ENCODE measurements at places on chromosomes 7 and 10.

- H3K36me3 ChIP-seq, result no peaks in the 10 kb centered on the region
- H3K27ac ChIP-seq, result no peak overlapping the region
- no peaks in the 10 kb centered on the region for H3K27me3 ChIP-seq
- DNase-seq, result no peak
Measured at GRCh38 chr10:113030453-113030852, 80.4 kb downstream of the TCF7L2 start.

DNA sequence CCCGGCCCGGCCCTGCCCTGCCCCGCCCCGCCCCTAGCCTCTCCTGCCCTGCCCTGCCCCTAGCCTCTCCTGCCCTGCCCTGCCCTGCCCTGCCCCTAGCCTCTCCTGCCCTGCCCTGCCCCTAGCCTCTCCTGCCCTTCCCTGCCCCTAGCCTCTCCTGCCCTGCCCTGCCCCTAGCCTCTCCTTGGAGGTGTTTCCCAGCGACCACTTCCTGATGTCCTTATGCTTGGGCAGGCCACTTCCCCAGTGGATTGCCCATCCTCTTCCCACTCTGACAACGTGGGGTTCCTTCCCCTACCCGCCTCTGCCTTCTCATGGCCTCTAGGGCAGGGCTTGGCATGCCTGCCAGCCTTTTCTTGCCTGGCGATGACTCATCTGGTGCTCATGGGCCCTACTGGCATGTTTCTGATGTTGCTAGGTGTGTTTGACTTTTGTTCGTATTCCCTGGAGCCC, 21.2 kb downstream of the PRXL2A start:
- peaks cover 91% of the 10 kb centered on the region for H3K36me3 ChIP-seq
- DNase-seq, result no peak
- no peak overlapping the region for H3K4me3 ChIP-seq
- no peaks in the 10 kb centered on the region for H3K27me3 ChIP-seq
- H3K4me1 ChIP-seq, result no peaks in the 10 kb centered on the region

DNA sequence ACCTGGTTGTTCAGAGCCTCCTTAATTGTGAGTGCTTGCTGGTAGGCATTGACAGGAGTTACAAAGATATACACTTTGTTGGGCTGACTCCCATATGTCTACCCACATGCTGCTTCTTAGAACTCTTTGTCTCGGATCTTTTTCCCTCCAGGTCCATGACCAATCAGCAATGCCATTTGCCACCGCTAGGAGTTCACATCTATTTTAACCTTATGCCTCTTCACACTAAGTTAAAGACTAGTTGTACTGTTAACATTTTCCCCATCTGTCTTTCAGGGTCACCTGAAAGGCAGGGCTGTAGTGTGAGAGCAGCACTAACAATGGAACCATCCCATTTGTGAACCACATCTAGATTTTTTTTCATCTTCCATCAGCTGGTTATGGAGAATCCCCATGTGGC, 226.7 kb upstream of the NPY start:
- no peaks in the 10 kb centered on the region for H3K36me3 ChIP-seq
- no peaks in the 10 kb centered on the region for H3K27me3 ChIP-seq
- DNase-seq, result no peak
- no peak overlapping the region for H3K4me3 ChIP-seq

DNA sequence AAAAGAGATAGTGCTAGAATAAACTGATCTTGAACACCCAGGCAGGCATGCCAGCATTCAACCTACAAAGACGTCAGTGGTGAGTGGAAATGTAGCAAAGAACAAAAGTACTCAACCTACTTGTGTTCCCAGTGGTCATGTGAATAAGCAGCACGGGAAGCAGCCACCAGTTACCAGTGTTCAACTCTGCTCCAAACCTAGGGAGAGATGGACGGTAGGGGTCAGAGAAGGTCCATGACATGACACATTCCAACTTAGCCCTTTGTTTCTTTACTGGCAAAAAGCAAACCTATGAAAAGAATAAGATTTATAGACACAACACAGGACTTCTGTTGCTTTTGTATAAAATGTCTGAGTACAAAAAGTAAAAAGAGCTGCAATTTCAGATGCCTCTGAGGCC, 511.4 kb downstream of the XPNPEP1 start:
- no peaks in the 10 kb centered on the region for H3K36me3 ChIP-seq
- DNase-seq, result no peak
- peak overlapping the region; percentile 39 for H3K27ac ChIP-seq
- no peak overlapping the region for H3K4me3 ChIP-seq

- H3K27ac ChIP-seq, result peak overlapping the region; percentile 71
- H3K36me3 ChIP-seq, result no peaks in the 10 kb centered on the region
- no peak for DNase-seq
- peaks cover 50% of the 10 kb centered on the region for H3K4me1 ChIP-seq
Measured at GRCh38 chr10:59333701-59334100, 28.6 kb downstream of the FAM13C start.

DNA sequence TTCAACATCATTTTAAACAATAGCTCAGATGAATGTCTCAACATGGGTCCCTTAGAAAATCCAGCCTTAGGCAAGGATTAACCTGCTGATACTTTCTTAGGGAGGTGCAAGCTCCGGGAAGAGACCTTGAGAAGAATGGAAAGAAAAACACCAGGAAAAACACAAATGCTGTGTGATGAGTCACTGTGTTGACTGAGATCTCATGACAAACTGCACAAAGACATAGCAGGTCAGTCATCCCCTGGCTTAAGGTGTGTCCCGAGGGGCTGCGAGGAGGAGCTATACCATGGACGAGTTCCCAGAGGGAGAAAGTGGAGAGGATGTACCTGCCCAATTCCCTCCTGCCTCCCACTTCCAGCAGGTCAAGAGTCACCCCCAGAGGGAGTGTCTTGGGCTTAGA, 98.0 kb downstream of the TEX36 start:
- DNase-seq, result no peak
- H3K36me3 ChIP-seq, result no peaks in the 10 kb centered on the region
- no peaks in the 10 kb centered on the region for H3K27me3 ChIP-seq
- H3K4me1 ChIP-seq, result no peaks in the 10 kb centered on the region
- H3K27ac ChIP-seq, result no peak overlapping the region
- H3K4me3 ChIP-seq, result no peak overlapping the region

DNA sequence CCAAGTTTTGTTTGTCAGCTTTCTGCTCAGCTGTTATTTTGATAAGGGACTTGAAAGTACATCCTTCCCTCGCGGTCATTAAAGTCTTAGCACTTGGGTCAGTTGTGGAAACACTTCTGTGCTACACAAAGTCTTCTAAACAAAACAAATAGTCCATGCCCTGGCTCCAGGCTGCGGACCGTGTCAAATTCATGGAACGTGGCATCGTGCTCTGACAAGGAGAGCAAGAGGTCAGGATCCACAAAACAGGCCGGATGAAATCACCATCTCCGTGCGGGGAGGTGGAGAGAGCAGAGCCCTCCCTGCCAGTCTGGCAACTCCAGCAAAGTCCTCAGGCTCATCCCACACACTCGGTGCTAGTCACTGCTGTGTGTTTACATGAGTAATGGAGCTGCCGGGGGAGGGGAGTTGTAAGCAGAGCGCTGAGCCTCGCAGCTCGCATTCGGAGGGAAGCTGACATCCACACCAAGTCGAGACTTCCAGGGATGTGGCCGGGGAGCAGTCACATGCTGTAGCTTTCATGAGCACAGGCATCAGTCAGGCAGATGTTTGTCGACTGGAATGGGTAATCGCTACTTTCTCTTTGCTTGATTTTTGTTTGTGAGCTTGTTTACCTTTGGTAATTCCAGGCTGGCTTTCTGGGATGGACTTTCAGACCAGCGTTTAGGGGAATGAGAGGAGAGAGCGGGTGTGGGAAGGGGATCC, 147.6 kb downstream of the ARID5B start:
- H3K36me3 ChIP-seq, result no peaks in the 10 kb centered on the region
- peaks cover 43% of the 10 kb centered on the region for H3K4me1 ChIP-seq
- H3K4me3 ChIP-seq, result peak overlapping the region; percentile 52
- peak overlapping the region; percentile 92 for H3K27ac ChIP-seq

Measured in esophagus squamous epithelium (tissue), 5 donors.